ENCODE measurements at places on chromosomes 5 and 9. TPM values are rescaled to one million over a fixed set of nuclear protein-coding genes. Genes with fewer than 3 reads are reported as not detected.

The ARRDC3 gene
- total RNA-seq = 187 TPM

The FOXD4L6 gene
- total RNA-seq = not detected

The ANKHD1 gene
- total RNA-seq = 85.2 TPM

The MOB3B gene
- 0.22 TPM for total RNA-seq

The ZNF782 gene
- total RNA-seq = 7.6 TPM

The PCDHA4 gene
- total RNA-seq = 0.32 TPM

The IL33 gene
- 0.13 TPM for total RNA-seq

The PHF24 gene
- 0.11 TPM for total RNA-seq

The MEGF10 gene
- 0.78 TPM for total RNA-seq

The GABRA6 gene
- total RNA-seq = not detected

The NIM1K gene
- total RNA-seq = 3.9 TPM

The MCC gene
- 43.6 TPM for total RNA-seq

The RACK1 gene
- 2,965 TPM for total RNA-seq

The NOL6 gene
- total RNA-seq = 23.3 TPM

The PCDHB8 gene
- 0.52 TPM for total RNA-seq

The IRX2 gene
- 0.97 TPM for total RNA-seq

The LAMC3 gene
- under 0.01 TPM for total RNA-seq

The SMIM33 gene
- total RNA-seq = not detected

The CXCL14 gene
- 0.13 TPM for total RNA-seq

The FNBP1 gene
- total RNA-seq = 23.6 TPM

The NR6A1 gene
- 0.26 TPM for total RNA-seq

The NEUROG1 gene
- not detected for total RNA-seq

The AFAP1L1 gene
- total RNA-seq = 1.8 TPM

The FAM219A gene
- 7.7 TPM for total RNA-seq

The RNF183 gene
- total RNA-seq = not detected

The OR1J2 gene
- 0.32 TPM for total RNA-seq

The CARTPT gene
- not detected for total RNA-seq

The PCDHB10 gene
- 2.5 TPM for total RNA-seq

The ANKRD18B gene
- total RNA-seq = not detected

The MAPKAP1 gene
- 77.1 TPM for total RNA-seq

The OBP2B gene
- total RNA-seq = not detected

The SPINK6 gene
- not detected for total RNA-seq

The PCDHB16 gene
- total RNA-seq = 4.4 TPM

The ADAMTSL1 gene
- total RNA-seq = 206 TPM

The TBC1D9B gene
- 66.2 TPM for total RNA-seq

The RNF180 gene
- 5.9 TPM for total RNA-seq

The PCDHB2 gene
- total RNA-seq = 4.2 TPM

The GCNT1 gene
- total RNA-seq = 97.9 TPM

The KDM3B gene
- 55.7 TPM for total RNA-seq

The ROR2 gene
- total RNA-seq = 7.7 TPM

The KCNN2 gene
- not detected for total RNA-seq

The NXNL2 gene
- 4.1 TPM for total RNA-seq

The ITGA2 gene
- 1.4 TPM for total RNA-seq

The ACSL6 gene
- not detected for total RNA-seq

The GFPT2 gene
- total RNA-seq = 66.6 TPM

The PLCXD3 gene
- not detected for total RNA-seq

The NR2F1 gene
- total RNA-seq = 1.2 TPM

The FOXI1 gene
- not detected for total RNA-seq

The ACOT12 gene
- not detected for total RNA-seq

The GPBP1 gene
- total RNA-seq = 79.9 TPM

The SHISAL2B gene
- total RNA-seq = not detected

The ALDH7A1 gene
- 44.4 TPM for total RNA-seq

The ABLIM3 gene
- 3.0 TPM for total RNA-seq

The SLC35A4 gene
- total RNA-seq = 20.0 TPM
